NCI-H2029 treated with DMSO at 0.1 percent for 48 hours (cell line): ENCODE measurements at places on chromosomes 11 and 22.

DNA sequence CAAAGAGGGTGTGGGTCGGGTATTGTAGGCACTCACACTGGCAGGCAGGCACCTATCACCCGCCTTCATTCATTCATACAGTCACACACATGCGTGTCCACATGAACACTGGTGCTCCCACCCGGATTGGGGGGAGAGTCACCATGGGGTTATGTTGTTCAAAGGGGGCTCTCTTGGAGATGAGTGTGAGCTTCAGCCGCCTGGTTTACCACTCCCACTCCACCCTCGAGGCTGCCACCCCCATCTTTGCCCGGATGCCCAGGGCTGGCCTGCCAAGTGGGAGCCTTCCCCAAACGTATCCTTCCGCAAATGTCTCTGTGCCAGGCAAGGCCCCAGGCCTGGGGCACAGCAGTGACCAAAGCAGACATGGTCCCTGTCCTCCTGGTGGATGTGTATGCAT is 22.6 kb downstream of the MRGPRD start:
- DNase-seq: no peak

DNA sequence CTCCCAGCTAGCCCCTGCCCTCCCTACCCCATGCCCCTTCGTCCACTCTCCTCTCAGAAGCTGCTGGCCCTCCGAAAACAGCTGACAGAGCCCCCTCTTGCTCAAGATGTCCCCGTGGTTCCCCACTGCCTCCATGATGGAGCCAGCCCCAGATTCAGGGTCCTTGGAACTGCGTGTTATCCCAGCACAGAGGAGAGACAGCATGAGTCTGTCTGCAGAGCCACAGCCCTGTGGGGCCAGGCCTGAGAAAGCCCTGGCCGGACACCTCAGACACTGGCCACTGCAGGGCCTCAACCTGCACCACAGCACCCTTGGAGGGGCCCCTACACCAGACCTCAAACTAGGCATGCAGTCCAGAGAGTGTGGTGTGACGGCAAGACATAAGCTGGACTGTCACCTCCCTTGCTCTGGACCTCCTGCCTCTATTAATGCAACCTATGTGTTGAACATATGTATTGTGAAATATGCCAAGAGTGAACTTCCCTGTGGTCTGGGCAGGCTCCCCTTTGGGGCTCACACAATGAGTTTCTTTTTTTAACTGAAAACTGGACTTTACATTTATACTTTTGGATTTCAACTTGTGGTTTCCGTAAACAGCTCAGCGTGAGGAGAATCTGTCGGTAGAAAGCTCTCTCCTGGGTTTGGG is 9.6 kb downstream of the PNPLA5 start:
- DNase-seq: no peak

DNA sequence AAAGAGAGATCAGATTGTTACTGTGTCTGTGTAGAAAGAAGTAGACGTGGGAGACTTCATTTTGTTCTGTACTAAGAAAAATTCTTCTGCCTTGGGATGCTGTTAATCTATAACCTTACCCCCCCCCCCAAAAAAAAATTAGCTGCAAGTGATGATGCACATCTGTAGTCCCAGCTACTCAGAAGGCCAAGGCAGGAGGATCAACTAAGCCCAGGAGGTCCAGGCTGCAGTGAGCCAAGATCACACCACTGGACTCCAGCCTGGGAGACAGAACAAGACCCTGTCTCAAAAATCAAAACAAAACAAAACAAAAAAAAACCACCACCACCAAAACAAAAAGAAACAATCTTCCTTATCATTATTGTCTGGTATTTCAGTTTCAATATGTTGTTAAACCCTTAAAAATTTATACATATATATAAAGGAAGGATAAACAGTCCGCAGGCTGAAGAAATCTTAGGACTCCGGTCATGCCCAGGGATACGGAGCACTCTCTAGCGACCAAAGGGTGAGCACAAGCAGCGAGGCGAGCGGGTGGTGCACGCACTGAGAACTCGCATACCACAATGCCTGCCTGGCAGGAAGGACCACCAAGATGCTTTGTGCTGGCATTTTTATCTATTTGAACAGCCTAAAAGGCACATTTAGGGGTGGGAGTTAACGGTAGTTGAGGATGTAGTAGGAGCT is 6.4 kb downstream of the POLDIP3 start:
- no peak for DNase-seq

GRCh38 chr11:86208572-86208971 is 36.0 kb upstream of the EED start:
- no peak for DNase-seq

DNA sequence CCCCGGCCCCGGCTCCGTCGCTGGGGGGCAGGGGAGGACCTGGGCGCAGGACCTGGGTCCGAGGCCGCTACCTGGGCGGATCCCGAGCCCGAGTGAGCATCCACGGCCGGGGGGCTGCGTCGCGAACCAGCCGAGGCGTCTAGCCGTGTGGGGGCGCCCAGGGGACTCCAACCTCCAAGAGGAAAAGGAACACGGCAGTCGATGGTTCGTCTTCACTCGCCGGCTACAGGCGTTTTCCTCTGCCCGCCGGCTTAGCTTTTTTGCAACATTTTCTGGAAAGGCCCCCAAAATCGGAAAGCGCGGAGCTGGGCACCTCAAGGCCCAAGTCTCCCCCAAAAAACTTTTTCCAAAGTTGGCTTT is 666 bp downstream of the PDGFB start:
- no peak for DNase-seq

GRCh38 chr11:116579031-116579653 is 193.6 kb downstream of the BUD13 start:
- DNase-seq: peak; percentile 49
